ENCODE measurements at places on chromosomes 6 and 20.
A peak's percentile ranks its signal among the peaks of the same experiment; 100 is the strongest.

DNA sequence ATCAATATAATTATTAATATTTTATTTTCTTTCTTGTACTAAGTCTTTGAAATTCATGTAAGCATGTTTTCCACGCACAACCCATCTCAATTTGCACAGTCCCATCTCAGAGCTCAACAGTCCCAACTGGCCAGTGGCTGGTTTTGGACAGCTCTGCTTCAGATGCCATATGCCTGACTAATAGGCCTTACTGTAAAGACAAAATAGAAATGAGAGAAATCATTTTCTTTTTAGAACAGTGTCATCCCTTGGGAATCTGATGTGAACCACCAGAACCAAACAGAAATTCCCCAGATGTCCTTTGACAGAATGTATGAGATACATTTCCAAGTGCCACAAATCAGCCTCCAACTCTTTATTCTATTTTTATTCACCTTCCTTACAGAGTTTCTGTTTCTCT lies 338.9 kb downstream of the ESR1 start:
- peak; percentile 92 for DNase-seq

DNA sequence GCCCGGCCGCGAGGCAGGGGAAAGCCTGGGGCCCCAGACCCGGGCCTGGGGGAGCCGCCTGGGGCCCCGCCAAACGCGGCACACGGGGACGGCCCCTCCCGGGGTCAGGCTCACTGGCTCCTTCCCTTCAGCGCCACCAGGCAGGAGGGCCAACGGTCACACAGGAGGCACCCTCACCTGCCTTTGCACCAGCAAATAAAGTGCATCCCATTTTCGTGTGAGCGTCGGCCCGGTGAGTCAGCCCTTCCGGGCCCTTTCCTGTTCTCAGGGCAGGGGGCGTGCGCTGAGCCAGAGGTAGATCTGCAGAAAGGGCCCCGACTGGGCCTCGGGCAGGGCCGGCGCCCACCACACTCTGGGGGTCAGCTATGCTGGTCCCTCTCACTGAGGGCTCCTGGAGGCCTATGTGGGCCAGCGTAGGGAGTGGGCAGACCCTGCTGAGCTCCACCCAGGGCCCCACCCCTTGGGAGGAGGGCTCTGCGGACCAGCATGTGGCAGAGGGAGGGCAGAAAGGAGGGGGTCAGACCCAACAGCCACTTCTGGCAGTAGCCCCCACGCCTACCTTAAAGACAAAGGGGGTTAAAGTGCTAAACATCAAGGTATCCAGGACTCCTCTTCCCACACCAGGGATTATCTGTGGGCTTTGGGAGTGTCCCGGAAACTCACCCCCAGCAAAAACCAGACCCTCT lies 931 bp upstream of the UCKL1 start:
- peak; percentile 63 for DNase-seq

DNA sequence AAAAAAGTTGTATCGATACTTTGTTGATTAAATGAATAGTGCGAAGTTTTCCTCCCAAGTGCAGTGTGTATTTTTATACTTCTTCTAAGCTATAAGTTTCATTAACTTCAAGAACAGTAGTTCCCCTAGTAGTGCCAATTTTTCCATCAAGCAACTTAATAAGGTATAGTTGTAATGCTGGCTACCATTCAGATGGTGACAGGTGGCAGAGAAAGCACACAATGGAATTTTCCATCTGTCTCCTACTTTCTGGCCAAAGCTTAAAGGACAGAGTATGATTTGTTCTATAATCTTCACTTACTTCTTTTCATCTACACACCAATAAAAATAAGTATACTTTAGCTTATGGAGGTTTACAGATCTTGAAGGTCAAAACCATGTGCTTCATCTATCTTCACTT lies 431.1 kb downstream of the NKAIN2 start:
- DNase-seq, result no peak

DNA sequence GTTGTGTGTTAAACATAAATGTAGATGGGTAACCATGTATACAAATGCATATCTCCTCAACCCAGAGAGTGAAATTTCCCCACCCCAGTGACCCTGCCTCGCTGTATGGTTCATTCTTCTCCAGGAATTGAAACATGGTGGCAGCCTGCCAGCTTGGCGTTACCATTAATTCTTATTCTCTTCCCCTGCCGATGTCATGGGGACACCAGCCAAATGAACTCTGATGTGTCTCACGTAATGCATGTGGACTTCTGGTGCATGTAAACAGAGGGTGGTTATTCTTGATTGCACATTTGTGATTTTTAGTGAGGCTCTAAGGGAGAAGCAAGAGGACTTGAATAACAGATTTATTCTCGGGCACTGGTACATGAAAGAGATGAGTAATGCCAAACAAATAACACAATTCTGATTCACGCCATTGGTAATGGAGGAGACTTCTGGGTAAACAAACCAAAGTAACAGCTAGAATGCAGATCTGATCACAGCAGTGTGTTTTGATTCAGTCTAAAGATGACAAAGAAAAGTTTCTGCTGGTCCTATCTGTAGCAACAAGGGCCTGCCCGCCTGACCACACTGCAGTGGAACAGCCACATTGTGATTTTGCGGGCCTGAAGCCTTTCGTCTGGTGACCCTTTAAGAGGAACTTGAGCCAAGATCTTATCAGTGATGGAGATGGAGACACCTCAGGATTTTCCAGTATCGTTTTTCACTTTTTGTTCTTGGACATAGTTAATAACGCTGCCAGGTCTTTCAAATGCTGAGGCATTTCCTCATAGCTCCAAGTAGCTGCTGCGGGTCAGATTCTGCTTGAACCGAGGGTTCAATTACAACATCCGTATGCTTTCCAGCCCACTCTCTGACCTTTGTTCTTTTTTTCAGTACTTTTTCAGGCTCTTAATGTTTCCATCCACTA lies 171.8 kb upstream of the AKAP12 start:
- peak; percentile 97 for DNase-seq

GRCh38 chr20:20303742-20304141 lies 64.2 kb upstream of the INSM1 start:
- no peak for DNase-seq

- no peak for DNase-seq
These were observed 916.5 kb downstream of the QKI start for GRCh38 chr6:164331026-164331425.

- DNase-seq, result peak; percentile 62
These were observed 124.0 kb upstream of the B3GAT2 start for GRCh38 chr6:71080826-71081225.
